ENCODE measurements at places on chromosomes 3 and 15. TPM values are rescaled to one million over a fixed set of nuclear protein-coding genes. Genes with fewer than 3 reads are reported as not detected.

GRCh38 chr3:45552794-45553371, 41.7 kb upstream of the LIMD1 start:
- no peak for DNase-seq

DNA sequence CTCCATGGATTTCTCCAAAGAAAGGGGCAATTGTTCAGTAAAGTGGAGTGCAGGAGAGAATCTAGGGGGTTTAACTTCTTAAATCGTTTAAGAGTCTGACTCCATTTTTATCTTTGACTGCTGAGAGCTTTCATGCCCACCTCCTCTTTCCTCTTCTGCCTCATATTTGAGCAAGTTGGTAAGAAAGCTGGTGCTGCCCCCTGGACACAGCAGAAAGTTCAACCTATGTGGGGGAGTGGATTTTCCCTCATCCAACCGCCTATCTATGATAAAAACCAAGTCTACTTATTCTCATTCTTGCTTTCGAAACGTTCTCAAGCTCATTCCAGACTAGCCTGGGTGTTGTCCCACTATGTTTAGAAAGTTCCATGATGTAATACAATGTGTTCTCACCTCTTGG, 26.0 kb downstream of the HHLA2 start:
- DNase-seq, result no peak

GRCh38 chr3:13715167-13715954, 164.5 kb downstream of the WNT7A start:
- DNase-seq, result no peak

- DNase-seq, result peak; percentile 83
These were observed 37.7 kb downstream of the TM4SF4 start for GRCh38 chr3:149512073-149512782.

DNA sequence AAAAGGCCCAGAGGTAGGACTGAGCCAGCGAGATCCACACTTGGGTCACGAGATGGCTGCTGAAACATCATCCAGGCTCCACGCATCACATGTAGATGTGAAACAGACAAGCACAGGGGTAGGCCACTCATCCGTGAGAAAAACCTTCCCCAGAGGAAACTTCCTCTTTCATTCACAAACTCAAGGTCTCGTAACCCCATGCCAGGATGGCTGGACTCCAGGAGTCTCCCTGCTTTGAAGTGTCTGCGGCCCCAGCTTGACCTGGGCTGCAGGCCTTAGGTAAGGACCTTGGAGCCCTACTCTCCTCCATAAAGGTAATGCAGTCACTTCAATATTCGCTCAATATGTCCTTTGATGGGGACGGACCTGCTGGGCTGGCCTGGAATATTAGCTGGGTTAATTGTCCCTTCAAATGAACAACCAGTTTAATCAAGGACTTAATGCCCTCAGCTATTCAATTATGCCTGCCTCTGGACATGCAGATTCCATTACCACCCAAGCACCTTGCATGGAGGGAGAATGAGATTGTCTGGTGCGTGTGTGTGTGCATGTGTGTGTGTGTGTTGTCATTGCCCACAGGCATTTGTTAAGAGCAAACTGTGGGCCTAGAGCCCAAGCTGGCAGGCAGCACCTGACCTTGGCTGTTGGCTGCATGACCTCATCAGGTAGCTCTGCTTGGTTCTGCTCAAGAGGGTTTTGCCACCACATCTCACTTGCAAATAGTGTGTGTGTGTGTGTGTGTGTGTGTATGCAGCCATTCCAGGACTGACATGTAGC, 186.9 kb upstream of the TLE3 start:
- DNase-seq, result peak; percentile 60

NLGN1 gene
- total RNA-seq, result 5.2 TPM

RYR3 gene
- total RNA-seq, result 3.1 TPM

GRCh38 chr3:172135820-172136219, 96.4 kb downstream of the FNDC3B start:
- no peak for DNase-seq

GRCh38 chr3:66398228-66399025, 102.4 kb downstream of the LRIG1 start:
- DNase-seq, result no peak

CHRD gene
- total RNA-seq, result 172 TPM

- DNase-seq, result no peak
These were observed at the start of gene LIPH for GRCh38 chr3:185552358-185552877. TSS of gene LIPH (minus strand) at chr3:185552588. CDS start at chr3:185552471, 117 bp downstream.

GRCh38 chr3:96071097-96071496, 743.3 kb upstream of the EPHA6 start:
- no peak for DNase-seq

DNA sequence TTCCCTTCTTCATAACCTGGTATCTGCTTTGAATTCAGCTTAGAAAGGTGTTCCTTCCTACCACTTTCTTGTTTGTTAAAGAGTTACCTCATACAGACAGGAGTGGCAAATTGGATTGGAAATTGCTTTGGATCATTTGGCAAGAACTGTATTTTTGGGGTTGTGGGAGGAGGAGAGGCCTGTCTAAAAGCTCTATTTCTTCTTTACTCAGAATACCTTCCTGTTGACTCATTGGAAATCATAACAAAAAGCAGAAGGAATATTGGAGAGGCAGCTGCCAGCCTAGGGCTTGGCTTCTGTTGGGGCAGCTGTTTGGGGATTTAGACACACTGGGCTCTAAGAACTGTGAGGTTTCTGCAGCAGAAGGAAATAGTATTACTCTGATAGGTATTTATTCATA, 14.2 kb downstream of the IQGAP1 start:
- peak; percentile 90 for DNase-seq

DNA sequence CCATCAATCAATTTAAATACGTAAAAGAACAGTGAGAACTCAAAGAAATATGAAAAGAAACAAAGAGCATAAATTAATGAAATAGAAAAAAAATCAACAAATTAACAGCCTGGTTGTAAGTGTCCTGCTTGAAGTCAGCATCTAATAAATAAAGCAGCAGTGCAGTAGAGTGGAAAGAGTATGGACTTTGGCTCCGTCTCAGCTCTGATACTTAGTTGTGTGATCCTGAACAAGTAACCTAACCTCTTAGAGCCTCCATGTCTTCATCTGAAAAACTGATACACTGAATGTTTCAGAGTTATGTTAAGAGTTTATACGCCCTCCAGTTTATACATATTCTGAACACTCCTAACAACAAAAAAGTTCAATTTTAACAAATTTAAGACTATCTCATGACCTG, 44.6 kb downstream of the TFDP2 start:
- no peak for DNase-seq

GRCh38 chr3:191369616-191370010, 39.3 kb upstream of the UTS2B start:
- DNase-seq, result no peak

DNA sequence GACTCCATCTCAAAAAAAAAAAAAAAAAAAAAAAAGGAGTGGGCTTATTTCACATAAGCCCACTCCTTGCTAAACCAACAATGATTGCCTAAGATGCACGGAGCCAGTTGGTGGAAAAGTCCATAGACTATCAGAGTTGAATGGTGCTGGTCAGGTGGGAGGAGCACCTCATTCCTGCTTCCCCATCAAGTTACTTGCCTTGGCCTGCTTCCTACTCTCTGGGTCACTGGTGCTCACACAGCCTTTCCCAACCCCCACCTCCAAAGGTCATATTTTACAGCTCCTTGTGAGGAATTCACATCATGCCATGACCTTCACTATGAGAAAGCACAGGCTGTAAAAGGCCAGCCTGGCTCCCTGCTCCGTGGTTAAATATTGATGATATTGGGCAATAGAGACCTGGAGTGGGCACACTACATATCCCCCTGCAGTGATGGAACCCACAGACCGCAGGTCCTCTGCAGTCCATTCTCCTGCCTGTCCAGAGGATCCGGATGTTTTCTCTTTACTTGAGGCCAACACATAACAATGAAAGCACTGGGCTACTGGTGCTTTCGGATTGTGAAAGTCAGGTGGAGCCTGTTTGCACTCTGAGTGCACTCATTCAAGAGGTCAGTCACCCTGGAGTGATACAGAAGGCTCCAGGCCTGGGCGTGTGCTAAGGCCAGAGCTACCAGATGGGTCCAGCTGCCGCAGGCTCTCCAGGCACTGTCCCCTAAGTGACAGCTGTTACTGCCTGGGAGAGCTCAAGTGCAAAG, at the start of gene SLC51B:
TSS of gene SLC51B (plus strand) at position 664 of the 758 bp plus-strand sequence. CDS start 4,618 bp downstream, outside the sequence.
- no peak for DNase-seq

TGFBR2 gene
- total RNA-seq, result 343 TPM

- peak; percentile 62 for DNase-seq
These were observed 32.4 kb upstream of the SMAD3 start for GRCh38 chr15:67033012-67033411.

CALML4 gene
- total RNA-seq, result 0.85 TPM

DNA sequence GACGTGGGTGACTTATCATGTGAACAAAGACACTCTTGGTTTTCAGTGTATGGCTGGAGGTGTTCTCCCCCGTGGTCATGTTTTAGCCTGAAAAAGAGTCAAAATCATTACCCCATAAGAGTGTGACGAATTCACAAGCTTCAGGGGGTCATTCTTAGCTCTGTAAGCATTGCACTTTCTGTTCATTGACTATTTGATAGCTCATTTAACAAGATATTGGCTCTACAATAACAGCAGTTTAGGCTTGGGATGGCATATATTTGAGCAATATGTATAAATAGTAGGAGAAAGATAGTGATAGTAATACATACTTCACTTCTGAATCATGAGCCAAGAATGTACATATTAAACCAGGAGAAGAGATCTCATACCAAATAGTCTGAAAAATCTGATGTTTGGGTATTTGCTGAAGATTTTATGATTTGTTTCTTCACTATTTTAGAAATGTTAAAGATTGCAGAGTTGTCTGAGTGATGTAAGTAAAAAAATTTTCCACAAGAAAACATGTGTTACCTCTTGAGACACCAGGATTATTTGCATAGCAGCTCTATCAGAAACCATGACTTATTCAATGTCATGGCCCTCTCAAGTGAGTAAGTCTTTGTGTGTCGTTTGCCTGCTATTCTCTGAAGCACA, 996.0 kb downstream of the OTOL1 start:
- DNase-seq, result no peak

GRCh38 chr3:102473648-102474047, 38.8 kb downstream of the ZPLD1 start:
- no peak for DNase-seq

EPHB1 gene
- total RNA-seq, result 0.53 TPM

MAP1A gene
- total RNA-seq, result 19.9 TPM

- no peak for DNase-seq
These were observed 215.0 kb upstream of the IGF1R start for GRCh38 chr15:98433346-98433745.

- DNase-seq, result no peak
These were observed 215.2 kb upstream of the SGO1 start for GRCh38 chr3:20401253-20401652.

DNA sequence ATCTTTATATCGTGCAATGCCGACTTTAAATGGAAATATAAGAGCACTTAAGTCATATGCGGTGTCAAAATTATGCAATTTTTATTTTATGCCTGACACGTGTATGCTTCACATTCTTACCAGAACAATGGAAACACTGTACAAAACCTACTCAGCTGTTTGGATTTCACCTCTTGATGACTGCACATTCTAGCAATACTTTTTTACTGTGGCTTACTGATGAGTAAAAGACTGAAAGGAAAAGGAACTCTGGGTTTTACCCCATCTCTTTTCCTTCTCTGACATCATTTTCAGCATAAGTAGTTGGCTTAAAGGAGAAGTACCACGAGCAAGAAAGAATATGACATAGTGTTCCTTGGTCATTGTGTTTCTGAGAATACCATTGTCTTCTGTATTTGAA, 142.8 kb downstream of the POLR2M start:
- no peak for DNase-seq

DNA sequence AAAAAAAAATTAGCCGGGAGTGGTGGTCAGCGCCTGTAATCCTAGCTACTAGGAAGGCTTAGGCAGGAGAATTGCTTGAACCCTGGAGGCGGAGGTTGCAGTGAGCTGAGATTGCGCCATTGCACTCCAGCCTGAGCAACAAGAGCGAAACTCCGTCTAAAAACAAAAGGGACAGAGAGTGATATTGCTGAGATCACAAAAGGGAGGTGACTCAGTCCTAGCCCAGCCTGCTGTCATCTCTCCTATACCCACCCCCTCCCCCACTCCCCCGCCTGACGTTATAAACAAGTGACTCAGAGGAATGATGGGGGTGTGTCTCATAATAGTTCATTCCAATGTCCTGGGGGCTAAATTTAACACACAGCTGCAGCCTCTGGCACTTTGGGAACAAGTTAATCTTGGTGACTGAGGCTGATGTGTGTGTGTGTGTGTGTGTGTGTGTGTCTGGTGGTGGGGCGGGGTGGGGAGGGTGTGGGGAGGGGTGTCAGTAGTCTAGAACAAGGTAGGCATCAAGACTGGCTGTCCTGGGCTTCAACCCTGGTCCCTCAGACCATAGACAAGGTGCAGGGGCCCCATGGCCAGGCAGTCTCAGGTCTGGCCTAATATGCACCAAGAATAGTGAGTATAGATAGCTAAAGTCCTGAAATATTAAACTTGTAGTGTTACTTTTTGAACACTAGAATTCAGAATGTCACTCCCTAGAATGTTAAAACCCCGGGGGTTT, 1.3 kb upstream of the KLHL40 start:
- DNase-seq, result peak; percentile 81

GRCh38 chr3:188294113-188294512, 140.2 kb downstream of the LPP start:
- DNase-seq, result no peak

DNA sequence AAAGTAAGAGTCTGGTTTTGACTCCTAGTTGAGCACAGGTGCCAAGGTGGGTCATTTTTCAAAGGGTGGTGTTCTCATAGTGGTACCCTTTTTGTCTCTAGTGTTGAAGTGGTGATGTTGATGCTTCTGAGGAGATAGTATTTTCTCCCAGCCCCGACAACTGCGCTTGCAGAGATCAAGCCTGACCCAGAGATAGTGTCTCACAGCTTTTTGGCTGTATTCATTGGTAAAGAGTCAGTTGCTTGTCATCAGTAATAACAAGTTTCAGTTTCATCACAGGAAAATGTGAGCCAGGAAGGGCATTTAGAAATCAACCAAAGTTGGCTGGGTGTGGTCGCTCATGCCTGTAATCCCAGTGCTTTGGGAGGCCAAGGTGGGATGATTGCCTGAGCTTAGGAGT, 139.3 kb downstream of the NFKBIZ start:
- DNase-seq, result no peak

RAP2B gene
- total RNA-seq, result 1.6 TPM

GRCh38 chr3:36215241-36215640, 165.1 kb upstream of the STAC start:
- no peak for DNase-seq

HYAL1 gene
- 49.5 TPM for total RNA-seq

ITGB5 gene
- 595 TPM for total RNA-seq

DNA sequence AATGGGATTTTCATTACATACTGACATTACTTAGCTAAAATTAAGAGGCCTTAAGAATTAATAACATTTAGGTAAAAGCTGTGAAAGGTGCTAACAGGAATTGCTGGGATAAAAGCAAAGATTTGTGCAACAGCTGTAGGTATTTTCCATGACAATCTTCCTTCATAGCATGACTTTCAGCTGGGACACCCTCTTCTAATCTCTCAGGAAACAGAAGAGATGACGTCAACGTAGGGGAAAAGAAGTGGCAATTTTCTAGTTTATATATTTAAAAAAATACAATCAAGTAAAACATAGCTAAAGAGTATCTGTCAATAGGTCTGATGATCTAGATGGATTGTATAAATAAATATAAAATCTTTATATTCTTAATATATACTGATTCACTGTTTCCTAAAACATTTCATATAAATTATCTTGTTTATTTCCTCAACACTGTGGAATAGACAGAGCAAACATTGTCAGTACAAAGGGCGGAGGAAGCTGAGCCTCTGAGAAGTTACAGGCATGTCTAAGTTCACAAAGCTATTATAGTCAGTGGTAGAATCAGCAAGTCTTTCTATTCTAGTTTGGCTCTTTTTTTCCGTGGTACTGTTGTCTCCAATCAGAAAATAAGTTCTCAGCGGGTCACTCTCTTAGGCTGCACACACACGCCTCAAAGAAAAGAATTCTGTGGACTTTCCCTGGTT, 217.0 kb downstream of the P3H2 start:
- DNase-seq, result no peak

ZNF501 gene
- not detected for total RNA-seq

USP50 gene
- total RNA-seq, result not detected
